ENCODE measurements at places on chromosomes 7 and 10. TPM values are rescaled to one million over a fixed set of nuclear protein-coding genes. Genes with fewer than 3 reads are reported as not detected.

- DNase-seq, result no peak
Observed at GRCh38 chr10:5806745-5807144, 6.5 kb downstream of the GDI2 start.

GRCh38 chr7:85464042-85464651 is 277.3 kb upstream of the SEMA3D start:
- DNase-seq, result no peak

DNA sequence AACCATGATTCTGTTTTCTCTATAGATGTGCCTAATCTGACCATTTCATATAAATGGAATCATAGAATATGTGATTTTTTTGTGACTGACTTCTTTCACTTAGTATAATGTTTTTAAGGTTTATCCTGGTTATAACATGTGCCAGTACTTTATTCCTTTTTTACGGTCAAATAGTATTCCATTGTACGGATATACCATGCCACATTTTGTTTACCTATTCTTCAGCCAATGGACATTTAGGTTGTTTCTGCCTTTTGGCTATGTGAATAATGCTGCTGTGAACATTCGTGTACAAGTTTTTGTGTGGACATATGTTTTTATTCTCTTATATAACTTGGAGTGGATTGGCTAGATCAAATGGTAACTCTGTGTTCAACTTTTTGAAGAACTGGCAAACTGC is 178.3 kb upstream of the TCF7L2 start:
- DNase-seq, result no peak

- DNase-seq, result no peak
Observed at GRCh38 chr7:7129381-7129780, 53.0 kb upstream of the C1GALT1 start.

GRCh38 chr7:81973117-81973516 is 203.3 kb upstream of the HGF start:
- DNase-seq, result no peak

- no peak for DNase-seq
Observed at GRCh38 chr7:96021568-96021967, 249.2 kb downstream of the DYNC1I1 start.

- no peak for DNase-seq
Observed at GRCh38 chr10:98577168-98577567, 130.4 kb upstream of the HPS1 start.

DNA sequence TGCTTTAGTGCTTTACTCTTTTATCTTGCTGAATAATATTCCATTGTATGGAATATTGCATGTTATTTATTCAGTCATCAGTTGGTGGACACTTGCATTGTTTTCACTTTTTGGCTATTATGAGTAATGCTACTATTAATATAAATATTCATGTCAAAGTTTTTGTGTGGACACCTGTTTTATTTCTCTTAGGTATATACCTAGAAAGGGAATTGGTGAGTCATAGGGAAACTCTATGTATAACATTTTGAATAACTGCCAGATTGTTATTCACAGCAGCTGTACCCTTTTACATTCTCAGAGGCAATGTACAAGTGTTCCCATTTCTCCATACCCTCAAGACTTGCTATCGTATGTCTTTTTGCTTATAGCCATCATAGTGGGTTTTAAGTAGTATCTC is 268.7 kb downstream of the SEMA3A start:
- DNase-seq, result no peak

GRCh38 chr7:31054608-31055278 is 2.6 kb downstream of the ADCYAP1R1 start:
- peak; percentile 36 for DNase-seq

- DNase-seq, result no peak
Observed at GRCh38 chr7:155064186-155064585, 5.9 kb upstream of the HTR5A start.

GRCh38 chr10:3879073-3879472 is 94.1 kb upstream of the KLF6 start:
- no peak for DNase-seq

GRCh38 chr7:90655566-90655965 is 59.4 kb downstream of the CDK14 start:
- DNase-seq, result no peak

- no peak for DNase-seq
Observed at GRCh38 chr7:24291271-24291670, 7.3 kb downstream of the NPY start.

The RELN gene
- total RNA-seq, result 9.3 TPM

The NANOS1 gene
- total RNA-seq, result 3.7 TPM

The OLAH gene
- 0.13 TPM for total RNA-seq

The NOS3 gene
- total RNA-seq, result 4.9 TPM

The CADPS2 gene
- 11.3 TPM for total RNA-seq

The SLC26A5 gene
- not detected for total RNA-seq

The MYL10 gene
- total RNA-seq, result 14.8 TPM

The SH2D4B gene
- total RNA-seq, result 0.04 TPM
